HCT116 (cell line): ENCODE measurements at places on chromosomes 7 and 10.

DNA sequence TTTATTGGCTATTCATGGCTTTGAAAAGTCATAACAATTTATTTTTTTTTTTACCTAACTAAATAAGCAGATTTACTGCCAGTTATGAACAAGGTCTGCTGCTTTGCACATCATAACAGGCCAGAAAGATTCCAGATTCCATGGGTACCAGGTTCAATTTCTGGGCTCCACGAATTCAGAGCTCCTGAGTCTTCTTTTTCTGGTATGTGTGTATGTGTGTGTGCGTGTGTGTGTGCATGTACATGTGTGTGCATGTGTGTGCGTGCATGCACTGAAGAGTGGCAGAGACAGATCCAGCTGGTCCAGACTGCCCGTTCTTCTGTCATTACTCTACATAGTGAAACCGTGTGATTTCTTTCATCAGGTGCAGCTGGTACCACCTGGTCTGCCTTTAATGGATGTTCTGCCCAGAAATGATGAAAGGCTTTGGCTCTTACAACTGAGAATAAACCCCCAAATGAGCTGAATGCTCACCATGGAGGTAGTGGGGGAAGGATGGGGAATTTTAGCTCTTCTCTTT is 14.6 kb upstream of the PRTFDC1 start:
- no peak for DNase-seq

GRCh38 chr10:72218325-72218724 is 2.2 kb upstream of the ASCC1 start:
- no peak for DNase-seq

DNA sequence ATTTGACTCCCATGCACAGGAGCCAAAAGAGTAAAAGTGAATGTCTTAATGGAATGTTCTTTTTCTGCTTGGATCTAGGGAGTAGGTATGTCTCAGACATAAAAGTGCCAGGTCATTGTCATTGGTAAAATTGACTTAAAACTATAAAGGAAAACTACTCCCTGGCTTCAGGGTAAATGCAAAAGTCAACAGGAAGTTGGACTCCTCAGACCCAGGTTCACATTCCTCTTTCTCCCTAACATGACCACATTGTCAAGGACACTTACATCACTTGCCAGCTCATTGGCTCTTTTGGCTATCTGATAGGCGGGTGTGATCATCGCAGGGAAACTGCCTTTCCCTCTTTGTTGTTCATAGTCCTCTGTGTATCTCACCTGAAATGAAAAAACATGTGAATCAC is 13.7 kb downstream of the NRAP start:
- DNase-seq: no peak

GRCh38 chr7:104973227-104973626 is 40.8 kb upstream of the KMT2E start:
- DNase-seq: no peak

- DNase-seq: no peak
These were observed 128.9 kb downstream of the ZNF438 start for GRCh38 chr10:30902621-30903396.

DNA sequence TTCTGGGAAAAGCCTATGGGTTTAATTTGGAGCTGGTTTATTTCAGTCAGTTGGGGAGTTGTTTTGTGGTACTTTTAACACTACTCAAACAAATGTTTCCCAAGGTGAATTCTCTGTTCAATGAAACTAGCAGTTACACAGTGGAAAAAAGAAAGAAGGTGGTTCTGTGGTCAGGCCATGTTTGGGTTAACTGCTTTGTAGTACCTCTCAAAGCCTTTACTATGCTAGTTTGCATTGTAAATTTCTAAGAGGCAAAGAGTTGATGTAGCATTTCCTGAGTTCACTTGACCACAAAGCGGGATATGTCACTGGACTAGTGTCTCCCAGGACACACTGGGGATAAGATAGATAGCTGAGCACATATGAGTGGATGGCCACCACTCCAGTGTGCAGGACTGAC is 145.4 kb downstream of the KIF20B start:
- no peak for DNase-seq

DNA sequence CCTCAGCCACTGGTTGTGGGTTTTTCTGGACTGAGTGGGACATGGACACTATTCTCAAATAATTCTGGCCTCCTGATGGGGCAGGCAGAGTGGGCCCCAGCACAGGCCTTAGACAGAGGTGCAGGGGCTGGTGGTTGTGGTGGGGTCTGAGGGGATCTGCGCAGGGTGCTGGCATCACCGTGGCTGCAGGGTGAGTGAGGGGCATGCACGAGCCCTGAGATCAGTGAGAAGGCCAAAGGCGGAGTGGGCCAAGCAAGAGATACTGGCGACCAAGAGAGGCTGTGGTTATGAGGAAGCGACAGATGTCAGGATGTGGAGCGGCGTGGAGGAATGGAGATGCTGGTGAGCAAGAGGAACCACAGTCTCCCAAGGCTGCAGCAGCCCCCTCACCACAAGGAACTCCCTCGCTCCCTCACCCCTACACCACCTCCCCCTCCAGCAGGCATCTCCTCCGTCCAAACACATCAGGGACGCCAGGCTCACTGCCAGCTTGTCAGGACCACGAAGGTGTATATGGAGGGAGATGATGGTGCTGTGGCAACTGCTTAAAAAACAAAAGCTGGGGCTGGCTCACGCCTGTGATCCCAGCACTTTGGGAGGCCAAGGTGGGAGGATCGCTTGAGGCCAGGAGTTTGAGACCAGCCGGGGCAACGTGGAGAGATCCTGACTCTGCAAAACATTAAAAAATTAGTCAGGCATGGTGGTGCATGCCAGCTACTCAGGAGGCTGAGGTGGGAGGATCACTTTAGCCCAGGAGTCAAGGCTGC is 9.6 kb downstream of the PRF1 start:
- no peak for DNase-seq

DNA sequence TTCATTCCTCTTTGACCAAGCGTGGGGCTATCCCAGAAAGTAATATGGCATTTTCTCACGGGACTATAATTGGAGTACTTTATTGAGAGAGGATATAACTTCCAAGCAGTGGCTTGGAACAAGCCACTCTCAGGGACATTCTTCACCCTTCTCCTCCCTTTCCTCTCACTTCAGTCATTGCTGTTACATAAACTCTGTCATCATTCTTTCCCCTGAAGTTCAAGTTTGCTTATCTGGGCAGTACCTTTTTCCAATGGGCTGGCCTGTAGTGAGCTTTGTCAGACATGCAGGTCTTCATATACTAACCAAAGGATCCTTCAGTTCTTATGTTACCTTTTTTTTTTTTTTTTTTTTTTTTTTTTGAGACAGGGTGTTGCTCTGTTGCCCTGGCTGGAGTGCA is 58.7 kb upstream of the KMT2E start:
- no peak for DNase-seq

DNA sequence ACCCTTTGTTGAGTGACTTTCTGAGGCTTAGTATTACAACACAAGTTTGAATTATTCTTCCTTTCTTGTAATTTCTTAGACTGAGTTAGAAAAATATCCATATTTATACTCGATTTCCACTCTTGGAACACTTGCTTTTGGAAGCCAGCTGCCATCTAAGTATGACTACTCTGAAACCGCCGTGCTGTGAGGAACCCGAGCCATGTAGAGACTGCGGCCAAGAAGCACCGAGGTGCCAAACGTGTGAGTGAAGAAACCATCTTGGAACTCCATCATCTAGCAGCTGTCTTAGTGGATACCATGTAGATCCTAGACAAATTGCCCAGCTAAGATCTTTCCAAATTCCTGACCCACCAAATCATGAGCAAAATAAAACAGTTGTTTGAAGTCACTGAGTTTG is 49.7 kb upstream of the PRKAR2B start:
- no peak for DNase-seq

DNA sequence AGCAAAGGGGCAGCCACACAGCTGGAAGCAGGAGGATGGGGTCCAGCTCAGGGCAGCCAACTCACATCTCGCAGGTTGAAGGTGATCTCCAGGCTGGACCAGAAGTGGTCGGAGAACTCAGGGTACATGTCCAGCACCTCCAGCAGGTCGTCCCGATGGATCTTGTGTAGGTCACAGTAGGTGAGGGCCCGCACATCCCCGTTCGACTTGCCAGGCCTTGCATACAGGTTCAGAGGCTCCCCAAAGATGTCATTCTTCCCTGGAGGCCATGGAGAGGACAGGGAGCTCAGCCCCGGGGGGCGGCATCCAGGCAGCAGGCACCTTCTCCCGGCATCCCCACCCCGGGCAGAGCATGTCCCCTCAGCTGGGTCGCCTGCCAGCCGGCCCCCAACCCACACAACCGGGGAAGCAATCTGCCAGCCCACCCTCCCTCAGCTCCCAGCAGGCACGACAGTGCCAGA is 29.3 kb downstream of the KCNH2 start:
- no peak for DNase-seq

DNA sequence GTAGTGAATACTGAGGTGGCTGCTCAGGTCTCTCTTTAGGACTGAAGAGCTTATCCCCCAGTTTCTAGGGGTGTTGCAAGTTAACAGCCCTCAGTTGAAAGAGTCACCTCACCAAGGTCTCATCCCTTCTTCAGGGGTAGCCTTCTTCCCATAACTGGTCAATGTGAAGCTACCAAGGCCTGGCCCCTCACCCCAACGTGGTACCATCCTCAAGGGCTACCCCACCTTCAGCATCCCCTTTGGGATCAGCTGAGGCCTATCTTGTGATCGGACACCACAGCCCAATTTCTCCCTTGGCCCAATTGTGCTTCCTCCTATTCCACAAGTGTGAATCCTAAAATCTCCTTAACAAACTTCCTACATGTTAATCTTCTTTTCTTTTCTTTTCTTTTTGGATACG is 289.5 kb upstream of the MKLN1 start:
- no peak for DNase-seq

- no peak for DNase-seq
These were observed 10.1 kb downstream of the LRRC18 start for GRCh38 chr10:48929413-48929990.
